ENCODE measurements at places on chromosomes 16 and 17.
A peak's percentile ranks its signal among the peaks of the same experiment; 100 is the strongest.

DNA sequence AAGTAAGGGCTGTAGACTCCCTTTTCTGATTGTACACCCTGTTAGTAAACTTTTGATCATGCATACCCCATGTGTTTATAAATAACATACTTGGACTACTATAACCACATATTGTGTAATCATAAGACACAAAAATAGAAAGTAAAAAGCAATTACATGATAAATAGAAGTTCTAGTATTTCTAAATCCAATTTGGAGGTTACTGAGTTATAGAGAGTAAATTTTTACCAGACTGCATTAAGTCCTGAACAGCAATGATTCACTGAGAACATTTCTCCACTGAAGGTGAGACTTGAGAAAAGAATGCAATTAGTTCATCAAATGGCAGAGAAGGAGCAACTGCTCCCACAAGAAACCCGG, 7.7 kb upstream of the TBKBP1 start:
- DNase-seq: no peak

DNA sequence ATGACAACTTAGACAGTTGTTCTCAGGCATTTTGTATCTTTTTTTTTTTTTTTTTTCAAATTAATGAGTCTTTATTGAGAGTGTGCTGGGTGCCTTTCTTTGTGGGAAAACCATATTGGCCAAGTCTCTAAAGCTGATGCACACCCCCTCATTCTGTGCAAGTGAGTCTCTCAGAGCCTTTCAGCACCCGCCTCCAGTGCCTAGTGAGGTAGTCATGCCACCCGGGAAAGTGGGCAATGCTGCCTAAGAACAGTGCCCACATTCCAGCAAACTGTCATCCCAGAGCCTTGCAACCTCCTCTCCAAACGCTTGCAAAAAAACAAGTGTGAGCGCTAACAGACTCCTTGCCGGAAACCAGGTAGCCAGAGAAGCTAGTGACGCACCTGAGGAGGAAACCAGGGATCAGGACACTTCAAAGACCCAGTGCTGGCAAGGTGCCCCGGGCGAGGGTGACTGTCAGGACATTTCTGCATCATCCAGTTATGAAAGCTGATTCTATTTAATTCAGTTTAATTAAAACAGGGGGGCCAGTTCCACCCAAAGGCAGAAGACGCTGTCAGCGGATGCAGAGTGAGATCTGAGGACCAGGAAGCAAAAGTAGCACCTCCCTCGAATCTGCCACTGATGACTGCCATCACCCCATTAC, 34.9 kb downstream of the SMARCE1 start:
- DNase-seq: no peak

DNA sequence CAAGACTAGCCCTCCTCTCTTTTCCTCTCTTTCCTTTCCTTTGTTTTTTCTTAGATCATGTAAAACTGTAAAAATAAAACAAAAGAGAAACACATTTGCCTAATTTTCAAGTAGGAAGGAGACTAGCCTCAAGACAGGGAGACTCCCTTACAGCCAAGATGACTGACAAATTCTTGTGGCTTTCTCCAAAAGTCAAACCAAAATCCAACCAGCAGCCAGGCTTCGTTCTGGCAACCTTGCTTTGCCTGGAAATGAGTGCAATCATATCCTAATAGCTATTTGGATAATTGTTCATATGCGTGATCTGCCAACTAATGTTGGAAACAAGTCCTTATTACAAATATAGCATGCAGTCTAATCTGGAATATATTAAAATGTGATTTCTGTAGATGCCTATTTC, 868.9 kb upstream of the SOX9 start:
- peak; percentile 36 for DNase-seq

DNA sequence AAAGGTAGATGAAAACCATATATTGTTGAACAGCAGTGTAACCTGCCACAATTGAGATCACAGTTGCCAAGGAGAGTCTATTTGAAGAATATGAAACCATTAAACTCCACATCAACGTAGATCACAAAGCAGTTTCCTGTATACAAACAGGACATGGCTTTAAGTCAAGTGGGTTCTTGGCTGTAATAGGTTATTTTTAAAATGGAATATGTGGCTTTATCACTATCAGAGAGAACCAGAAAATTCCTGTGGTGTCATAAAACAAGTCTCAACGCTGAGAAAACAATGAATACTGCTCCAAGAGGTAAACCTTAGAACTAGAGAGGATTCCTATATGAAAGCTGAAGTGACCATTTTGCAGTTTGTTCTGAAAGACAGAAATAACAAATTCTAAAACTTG, 999.7 kb downstream of the CDH11 start:
- peak; percentile 8 for DNase-seq

DNA sequence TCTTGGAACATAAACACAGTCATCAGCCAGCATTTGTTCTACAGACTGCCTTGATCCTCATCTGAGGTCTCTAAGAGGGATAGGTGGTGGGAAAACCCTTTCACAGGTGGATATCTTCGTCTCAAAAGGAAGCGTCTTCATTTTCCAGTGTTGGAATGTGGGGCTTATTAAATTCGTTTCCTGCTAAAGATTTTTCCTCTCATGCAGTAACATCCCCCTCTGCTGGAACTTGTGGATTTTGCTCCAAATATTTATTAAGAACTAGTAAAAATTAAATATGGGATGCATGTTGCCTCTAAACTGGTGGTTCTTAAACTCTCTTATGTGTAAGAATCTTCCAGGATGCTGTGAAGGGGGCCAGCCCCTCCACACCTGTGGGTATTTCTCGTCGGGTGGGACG, 20.1 kb upstream of the MLYCD start:
- peak; percentile 56 for DNase-seq

- no peak for DNase-seq
These were observed 11.5 kb downstream of the GPT2 start for GRCh38 chr16:46895399-46896313.

DNA sequence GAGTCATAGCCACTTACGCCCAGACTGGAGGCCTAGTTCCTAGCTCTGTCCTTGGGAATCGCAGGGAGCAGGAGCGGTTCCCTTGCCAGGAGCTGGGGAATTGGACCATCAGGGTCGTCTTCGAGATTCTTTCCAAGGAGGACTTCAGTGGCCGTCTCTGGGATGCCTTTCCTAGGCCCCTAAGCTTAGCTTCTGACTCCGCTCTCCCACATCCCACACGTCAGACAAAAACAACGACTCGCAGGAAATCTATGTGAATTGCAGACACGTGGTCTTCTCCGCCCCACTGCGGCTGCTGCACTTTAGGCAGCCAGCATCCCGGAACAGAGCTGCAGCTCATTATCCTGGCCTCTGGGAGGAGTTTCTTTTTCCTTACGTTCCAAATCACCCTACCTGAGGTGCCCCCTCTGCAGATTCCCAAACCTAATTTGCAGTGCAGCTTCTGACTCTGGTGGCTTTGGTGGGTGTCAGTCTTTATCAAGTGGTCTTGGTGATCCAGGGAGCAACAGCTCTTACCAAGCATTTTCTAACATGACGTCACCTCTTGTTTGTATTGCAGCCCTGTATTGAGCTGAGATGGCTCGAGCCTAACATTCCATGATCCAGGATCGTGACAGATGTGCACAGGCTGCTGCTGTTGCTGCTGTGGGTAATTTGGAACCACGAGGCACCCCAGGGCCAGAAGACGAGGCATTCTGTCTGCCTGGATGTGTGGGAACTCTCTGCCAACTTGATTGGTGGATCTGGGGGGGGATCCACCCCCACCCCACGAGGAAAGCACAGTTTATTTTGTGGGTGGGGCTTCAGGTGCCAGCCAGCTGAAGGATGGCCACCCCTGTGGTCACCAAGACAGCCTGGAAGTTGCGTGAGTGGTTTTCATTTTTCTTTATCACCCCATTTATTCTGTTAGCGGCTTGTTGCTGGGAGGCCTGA, 1.1 kb downstream of the KATNB1 start:
- peak; percentile 73 for DNase-seq

DNA sequence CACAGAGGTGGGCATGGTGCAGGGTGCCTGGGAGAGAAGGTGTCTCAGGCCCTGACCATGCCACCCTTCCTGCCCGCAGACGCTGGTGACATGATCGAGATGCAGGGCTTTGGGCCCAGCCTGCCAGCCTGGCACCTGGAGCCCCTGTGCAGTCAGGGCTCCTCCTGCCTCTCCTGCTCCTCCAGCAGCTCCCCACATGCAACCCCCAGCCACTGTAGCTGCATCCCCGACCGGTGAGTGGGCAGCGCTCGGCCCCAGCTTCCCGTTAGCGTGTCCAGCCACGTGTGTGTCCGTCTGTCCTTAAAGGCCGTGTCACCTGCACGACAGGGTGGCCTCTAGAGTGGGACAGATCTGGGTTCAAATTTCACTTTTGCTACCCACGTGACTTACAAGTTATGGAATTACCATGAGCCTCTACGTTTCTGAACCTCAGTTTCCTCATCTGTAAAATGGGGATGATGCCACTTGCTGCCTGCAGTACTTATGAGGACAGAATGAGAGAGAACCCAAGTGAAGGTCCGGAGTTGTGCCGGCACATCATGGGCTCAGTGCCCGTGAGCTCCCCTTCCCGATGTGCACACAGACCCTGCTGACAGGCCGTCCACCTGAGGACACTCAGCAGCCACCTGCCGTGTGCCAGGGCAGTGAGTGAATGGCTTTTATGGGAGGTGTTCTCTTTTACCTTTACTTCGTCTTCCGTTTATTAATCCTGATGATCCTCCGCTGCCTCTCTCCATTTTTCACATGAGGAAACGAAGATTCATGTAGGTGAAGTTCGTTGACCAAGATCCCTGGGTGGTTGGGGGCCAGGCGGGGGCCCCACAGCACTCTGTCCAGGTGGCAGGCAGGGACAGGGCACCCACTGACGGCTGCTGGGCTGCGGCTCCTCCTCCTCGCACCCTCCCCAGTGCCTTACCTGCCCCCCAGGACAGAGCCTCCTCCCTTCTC, 29.4 kb downstream of the MNT start:
- no peak for DNase-seq

DNA sequence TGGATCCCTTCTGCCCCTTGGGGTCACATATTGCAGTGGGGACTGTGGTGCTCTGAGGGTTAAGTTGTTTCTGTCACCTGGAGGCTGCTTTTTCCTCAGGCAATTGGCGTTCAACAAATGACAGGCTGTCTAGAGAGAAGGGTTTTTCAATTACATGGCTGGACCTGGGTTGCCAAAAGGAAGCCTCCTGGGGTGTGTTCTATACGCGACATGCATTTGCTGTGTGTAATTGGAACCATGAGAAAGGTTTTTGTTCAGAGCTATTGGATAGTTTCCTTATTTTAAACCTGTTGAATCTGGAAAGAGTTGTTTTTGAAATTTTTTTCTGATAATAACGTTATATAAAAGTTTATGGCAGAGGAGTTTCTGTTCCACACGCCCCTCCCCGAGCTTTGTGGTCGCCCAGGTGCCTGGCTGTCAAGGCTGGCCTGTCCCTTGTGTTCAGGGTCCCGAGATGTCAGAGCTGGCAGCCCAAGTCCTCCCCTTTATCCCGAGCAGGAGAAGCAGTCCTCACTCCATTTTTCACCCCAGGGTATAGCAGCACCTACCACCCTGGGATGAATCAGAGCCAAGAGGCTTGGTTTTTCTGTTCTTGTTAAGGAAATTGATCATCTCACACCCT, 26.1 kb upstream of the ZNF750 start:
- no peak for DNase-seq

DNA sequence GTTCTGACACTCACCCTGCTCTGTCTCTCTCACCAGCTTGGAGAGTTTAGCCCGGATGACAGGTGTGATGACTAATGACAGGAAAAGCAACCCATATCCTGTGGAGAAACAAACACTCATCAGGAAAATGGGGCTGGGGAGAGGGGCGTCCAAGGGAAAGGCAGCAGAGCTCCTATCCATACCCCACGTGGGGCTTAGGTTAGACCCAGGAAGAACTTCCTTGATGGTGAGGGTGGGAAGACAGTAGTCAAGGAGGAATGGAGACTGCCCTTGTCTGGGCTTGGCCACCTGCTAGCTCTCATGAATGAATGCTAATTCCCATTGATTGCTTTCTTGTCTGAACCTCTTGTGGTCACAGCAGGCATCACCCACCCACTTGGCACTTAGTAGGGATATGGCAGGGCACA, 3.8 kb downstream of the SLC46A1 start:
- no peak for DNase-seq

- peak; percentile 42 for DNase-seq
These were observed 51.8 kb downstream of the BEAN1 start for GRCh38 chr16:66478733-66479511.

DNA sequence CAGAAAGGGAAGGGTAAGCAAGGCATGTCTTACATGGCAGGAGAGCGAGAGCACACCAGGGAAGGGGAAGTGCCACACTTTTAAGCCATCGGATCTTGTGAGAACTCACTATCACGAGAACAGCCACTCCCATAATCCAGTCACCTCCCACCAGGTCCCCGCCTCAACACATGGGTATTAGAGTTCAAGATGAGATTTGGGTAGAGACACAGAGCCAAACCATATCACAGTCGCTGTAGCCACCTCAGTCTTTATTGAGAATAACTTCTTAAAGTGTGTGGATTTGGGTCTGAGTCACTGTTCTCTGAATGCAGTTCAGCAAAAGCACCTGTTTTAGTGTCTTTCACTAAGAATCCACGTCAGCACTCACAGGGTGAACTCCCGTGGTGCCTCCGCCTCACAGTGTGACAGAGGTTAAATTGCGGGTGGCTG, 195.2 kb upstream of the CHMP6 start:
- no peak for DNase-seq

GRCh38 chr17:7717756-7718350, 309 bp downstream of the DNAH2 start:
- DNase-seq: no peak

DNA sequence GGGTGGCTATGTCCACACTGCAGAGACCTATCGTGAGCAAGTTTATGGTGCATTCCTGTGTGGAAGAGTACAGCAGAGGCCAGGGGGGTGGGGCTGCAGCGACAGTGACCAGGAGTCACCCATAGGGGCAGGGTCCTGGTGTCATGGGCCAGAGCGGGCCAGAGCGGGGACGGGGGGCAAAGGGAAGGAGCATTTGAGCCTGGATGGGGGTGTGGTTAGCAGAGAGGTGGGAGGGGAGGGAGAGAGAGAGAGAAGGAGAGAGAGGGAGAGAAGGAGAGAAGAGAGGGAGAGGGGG, 17.8 kb downstream of the JPH3 start:
- no peak for DNase-seq

Data from astrocyte of the spinal cord (primary cell).